ENCODE measurements at places on chromosomes 1 and 21. TPM values are rescaled to one million over a fixed set of nuclear protein-coding genes. Genes with fewer than 3 reads are reported as not detected.
A peak's percentile ranks its signal among the peaks of the same experiment; 100 is the strongest.

FMO5 gene
- total RNA-seq: 3.6 TPM

FAM229A gene
- 7.9 TPM for total RNA-seq

SPRR2E gene
- not detected for total RNA-seq

TCEANC2 gene
- total RNA-seq: 8.5 TPM

DNA sequence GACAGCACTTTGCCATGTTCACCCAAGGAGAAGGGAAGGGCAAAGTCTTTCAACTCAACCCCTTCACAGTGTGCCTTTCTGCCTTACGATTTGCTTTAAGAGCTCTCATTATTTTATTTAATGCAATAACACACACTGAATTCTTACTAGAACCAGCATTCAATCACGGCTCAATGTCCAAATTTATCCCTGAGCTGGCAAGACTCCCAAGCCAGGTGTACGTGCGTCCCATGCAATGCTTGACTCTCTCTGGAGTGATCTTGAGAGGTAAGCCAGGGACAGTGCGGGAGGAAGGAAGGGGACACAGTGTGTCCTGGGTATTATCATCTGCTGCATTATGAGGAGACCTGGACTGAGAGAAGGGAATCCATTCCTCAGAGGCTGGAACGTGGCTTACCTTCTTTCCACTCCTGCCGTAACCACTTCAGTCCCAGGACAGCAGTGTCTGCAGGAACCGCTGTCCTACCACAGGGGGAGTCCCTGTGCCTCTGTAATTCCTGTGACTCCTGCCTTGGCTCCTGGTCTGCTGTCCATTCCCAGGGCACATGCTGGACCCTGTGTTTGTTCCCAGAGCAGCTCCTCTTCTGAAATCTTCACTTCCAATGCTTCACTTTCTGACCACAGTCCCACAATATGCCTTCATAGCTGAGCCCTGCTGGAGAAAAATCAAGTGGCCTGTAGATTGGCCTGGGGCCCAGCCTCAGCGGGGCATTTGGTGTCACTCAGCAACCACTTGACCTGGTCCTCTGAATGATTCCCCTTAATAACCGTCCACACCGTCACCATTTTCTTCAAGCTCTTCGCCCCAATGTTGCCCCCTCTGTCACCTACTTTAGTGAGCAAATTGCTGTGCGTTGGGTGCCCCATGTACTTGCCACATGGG lies 28.6 kb upstream of the STUM start:
- peak; percentile 52 for DNase-seq

Data from dorsolateral prefrontal cortex (tissue), 122 donors.